Diencephalon (tissue), 1 donor: ENCODE measurements at places on chromosomes 11 and 22. TPM values are rescaled to one million over a fixed set of nuclear protein-coding genes. Genes with fewer than 3 reads are reported as not detected.

OR51I1 gene
- not detected for total RNA-seq

C11orf86 gene
- total RNA-seq: not detected

C11orf65 gene
- 1.6 TPM for total RNA-seq

CRYBB2 gene
- total RNA-seq: not detected

KBTBD4 gene
- total RNA-seq: 32.3 TPM

CYP2D6 gene
- total RNA-seq: 4.2 TPM

OR5A1 gene
- not detected for total RNA-seq

ALG12 gene
- 10.6 TPM for total RNA-seq

SEC14L3 gene
- not detected for total RNA-seq
